ENCODE measurements at places on chromosomes 2 and 18. TPM values are rescaled to one million over a fixed set of nuclear protein-coding genes. Genes with fewer than 3 reads are reported as not detected.

GRCh38 chr2:195470622-195471021, 186.4 kb upstream of the SLC39A10 start:
- no peak for DNase-seq

The TEX261 gene
- total RNA-seq: 39.6 TPM

DNA sequence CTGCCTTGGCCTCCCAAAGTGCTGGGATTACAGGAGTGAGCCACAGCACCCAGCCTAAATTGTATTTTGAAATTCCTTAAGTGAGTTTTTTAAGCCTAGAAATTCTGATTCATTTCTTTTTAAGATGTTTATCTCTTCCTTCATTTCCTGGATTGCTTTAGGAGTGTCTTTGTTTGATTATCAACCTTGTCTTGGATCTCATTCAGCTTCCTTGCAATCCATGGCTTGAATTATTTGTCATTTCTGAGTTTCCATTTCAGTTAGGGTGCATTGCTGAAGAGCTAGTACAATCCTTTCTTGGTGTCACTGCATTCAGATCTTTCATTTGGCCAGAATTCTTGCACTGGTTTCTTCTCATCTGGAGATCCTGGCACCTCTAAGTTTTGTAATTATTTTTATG, 606.4 kb upstream of the ZNF804A start:
- no peak for DNase-seq

The RAB27B gene
- 1.7 TPM for total RNA-seq

The FEV gene
- total RNA-seq: not detected

GRCh38 chr18:23864624-23865023, 149.9 kb upstream of the TTC39C start:
- no peak for DNase-seq

The INHA gene
- 0.17 TPM for total RNA-seq

The SPP2 gene
- total RNA-seq: not detected

DNA sequence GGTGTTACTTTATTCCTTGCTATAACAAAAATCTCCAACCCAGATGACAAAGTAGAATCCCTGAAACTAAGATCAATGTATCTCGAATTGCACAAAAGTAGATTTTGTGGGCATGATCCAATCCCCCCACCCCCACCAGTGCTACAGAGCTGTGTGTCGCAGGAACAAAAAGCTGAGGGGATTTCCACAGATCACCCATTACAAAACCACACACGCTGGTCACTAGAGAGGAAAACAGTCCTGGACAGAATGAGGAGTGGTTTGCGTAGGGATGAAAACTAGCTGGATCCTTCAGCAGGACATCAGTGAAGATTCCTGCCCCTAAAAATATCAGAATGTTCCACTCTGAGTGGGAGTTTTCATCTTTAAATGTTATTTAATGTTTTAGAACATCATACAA, 165.3 kb upstream of the STK17B start:
- no peak for DNase-seq

DNA sequence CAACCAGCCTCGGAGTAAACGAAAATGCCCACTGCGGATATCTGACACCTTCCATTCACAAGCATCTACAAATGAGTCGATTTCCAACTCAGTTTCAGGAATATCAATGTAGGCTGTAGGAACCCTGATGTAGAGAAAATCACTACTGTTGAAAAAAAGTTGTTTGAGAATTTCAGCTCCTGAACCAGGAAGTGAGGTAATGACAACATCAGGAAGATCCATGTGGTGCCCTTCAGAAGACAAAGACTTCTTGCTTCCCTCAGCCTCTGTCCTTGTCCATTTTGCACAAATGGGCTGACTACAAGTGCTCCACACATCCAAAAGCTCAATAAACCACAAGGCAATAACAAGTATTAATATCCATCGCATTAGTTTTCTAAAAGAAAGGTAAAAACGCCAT, 4.7 kb downstream of the DSEL start:
- no peak for DNase-seq

DNA sequence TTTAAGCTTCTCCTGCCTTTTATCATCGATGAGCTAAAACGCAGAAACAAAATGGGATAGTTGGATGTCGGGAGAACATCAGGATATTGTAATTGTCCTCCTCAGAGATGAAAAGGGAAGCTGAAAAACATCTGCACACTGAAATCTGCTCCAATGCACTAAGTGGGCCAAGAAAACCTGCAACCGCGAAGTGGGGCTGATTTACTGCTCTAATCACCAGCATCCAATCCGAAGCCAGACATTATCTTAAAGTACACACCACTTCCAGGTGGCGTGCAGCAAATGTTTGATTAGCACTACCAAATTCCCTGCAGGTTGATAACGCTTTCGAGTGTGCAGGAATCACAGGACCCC, 230.3 kb upstream of the SLC14A2 start:
- no peak for DNase-seq

GRCh38 chr2:60839126-60839813, 42.1 kb upstream of the REL start:
- no peak for DNase-seq
